CD4-positive, alpha-beta T cell treated with Interleukin-10 for 1 hour (primary cell): ENCODE measurements at places on chromosomes 12 and 14.

- no peak for DNase-seq
These were observed 40.4 kb downstream of the AACS start for GRCh38 chr12:125105600-125105999.

GRCh38 chr14:63240221-63240620 is 36.0 kb downstream of the RHOJ start:
- DNase-seq, result no peak

DNA sequence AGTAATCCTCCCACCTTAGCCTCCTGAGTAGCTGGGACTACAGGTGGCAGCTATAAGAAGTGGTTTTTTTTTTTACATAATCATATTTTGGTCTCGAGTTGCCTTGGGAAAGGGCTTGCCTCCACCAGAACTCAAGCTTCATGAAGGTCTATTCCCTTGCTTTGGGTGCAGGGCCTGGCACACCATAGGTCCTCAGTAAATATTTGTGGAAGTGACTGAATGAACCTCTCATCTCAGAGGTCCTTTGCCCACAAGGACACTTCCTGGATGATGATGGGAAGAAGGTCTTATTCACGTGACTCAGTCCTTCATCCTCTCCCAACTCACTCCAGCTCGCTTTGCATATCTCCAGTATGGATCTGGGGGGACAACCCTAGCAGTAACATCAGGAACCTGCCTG is 114.0 kb upstream of the MED13L start:
- no peak for DNase-seq

- no peak for DNase-seq
These were observed 4.2 kb downstream of the MLXIP start for GRCh38 chr12:122082621-122083356.

- DNase-seq, result no peak
These were observed 981.4 kb downstream of the BCL11B start for GRCh38 chr14:98290596-98290995.
